Central memory CD4-positive, alpha-beta T cell (primary cell): ENCODE measurements at places on chromosomes 16 and 17.

- no peak for DNase-seq
Observed at GRCh38 chr16:57394444-57394843, 10.1 kb upstream of the CCL17 start.

- DNase-seq: no peak
Observed at GRCh38 chr16:21617607-21618006, 18.2 kb downstream of the METTL9 start.

- no peak for DNase-seq
Observed at GRCh38 chr17:82041144-82041814, 3.8 kb upstream of the DCXR start.

GRCh38 chr17:21193031-21193430 is 20.9 kb downstream of the TMEM11 start:
- no peak for DNase-seq

- no peak for DNase-seq
Observed at GRCh38 chr16:79645701-79646100, 45.2 kb upstream of the MAF start.

DNA sequence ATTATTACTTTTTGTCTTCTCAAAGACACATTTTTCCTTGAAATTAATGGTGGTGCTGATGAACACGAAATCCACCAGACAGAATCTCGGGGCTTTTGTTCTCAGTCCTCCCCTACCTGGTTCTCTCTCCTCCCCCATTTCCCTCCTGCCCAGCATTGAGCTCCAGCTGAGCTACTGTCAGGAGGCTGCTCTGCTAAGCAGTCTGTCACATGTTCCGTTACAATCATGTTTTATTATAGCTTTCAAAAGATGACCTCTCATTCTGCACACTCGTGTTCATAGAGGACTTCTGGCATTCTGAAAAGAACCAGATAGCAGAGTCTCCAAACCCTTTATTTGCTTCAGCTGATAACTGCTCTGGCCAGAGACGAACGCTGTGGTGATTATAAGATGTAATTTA is 732.5 kb upstream of the RBFOX1 start:
- DNase-seq: no peak

GRCh38 chr17:77535892-77536291 is 395.1 kb downstream of the SEC14L1 start:
- DNase-seq: no peak

DNA sequence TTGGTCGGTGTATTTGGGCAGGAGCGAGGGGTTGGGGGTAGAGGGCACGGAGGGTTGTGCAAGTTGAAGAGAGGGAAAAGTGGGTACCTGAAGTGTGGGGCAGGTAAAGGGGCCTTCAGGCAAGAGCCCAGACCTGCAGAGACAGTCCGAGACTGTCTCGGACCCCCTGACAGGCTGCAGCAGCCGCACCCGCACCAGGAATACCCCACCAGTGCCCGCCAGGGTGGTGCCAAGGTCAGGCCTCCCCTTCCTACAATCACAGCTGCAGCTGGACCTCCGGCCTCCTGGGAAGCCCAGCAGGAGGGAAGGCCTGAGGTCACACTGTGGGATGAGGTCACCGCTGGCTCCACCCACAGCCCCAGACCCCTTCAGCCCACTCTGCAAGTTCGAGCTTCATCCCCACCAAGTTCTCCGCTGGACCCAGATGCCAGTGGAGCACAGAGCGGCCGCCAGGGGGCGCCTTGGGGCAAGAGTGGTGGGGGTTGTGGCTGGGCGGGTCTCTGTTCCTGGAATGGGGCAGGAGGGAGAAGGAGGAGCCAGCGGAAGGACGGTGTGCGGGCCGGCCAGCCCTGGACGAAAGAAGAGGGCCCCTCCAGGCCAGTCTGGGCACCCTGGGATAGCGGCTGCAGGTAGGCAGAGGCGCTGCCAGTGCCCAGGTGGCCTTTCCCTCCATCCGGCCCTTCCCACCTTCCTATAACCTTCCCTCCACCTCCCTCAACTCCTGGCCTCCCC is at the start of gene HSD3B7:
Gene HSD3B7 (plus strand): TSS at position 539 of the 732 bp plus-strand sequence. CDS start 452 bp downstream, outside the sequence.
- peak; percentile 66 for DNase-seq

GRCh38 chr16:29943846-29944799 is 17.8 kb upstream of the TMEM219 start:
- no peak for DNase-seq
